ENCODE measurements at places on chromosomes 12 and 14.

DNA sequence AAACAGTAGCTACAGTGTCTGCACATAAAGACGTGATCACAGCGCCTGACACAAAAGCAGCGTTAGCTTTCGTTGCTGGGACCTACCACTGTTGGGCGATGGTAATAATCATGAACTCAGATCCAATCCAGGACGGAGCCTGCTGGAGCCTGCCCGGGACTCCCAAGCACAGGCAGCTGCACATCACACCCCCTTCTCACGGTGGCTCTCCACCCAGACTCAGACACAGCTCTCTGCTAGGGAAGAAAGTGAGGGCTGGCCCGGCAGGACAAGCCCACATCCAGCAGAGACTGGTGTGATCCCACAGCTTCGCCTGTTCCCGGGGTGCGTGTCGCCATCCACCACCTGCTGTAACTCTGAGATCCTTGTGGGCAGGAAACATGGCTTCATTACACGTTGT lies 49.9 kb upstream of the FOXN3 start:
- DNase-seq = peak; percentile 20

GRCh38 chr12:87315-87714 lies 20.7 kb downstream of the IQSEC3 start:
- no peak for DNase-seq

- no peak for DNase-seq
Observed at GRCh38 chr12:21604245-21605101, at the start of gene GYS2. Gene GYS2 (minus strand): TSS chr12:21604847. CDS start chr12:21604592, 255 bp downstream.

DNA sequence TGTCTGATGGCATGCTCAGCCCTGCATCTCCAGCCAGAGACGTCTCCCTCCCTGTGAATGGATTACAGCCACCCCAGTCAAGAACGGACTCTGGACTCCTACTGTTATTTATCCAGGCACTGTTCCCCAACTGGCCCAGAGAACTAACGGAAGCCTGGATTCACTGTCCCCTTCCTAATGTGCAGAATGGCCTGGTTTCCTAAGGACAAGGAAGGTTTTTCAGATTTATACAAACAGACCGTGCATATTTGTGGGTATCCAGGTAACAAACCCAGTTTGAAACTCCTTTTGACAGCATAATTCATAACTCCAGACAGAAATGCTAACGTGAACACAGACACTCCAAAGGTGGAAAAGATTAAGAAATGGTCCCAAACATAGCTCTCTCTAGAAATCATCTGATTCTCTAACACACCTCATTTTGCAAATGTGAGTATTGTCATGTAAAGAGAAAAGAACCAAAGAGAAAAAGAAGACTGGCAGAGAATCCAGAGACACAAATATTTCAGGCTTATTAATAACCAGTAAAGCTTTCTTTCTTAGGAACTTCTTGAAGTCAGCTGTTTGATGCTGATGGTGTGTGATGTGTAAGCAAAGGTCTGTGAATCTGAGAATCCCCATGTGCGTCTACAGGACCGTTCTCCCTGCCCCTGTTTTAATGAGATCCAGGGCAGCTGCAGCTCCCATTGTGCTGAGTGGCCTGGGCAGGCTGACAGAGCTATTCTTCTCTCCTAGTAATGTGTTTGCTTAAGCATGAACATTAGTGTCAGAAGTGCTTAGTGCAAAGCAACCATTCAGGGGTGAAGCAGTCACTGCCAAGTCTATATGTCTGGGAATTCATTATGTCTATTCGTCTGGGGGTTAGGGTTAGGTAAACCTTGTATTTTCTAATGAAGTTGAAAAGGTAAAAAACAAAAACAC lies 86.8 kb upstream of the HIF1A start:
- peak; percentile 48 for DNase-seq

DNA sequence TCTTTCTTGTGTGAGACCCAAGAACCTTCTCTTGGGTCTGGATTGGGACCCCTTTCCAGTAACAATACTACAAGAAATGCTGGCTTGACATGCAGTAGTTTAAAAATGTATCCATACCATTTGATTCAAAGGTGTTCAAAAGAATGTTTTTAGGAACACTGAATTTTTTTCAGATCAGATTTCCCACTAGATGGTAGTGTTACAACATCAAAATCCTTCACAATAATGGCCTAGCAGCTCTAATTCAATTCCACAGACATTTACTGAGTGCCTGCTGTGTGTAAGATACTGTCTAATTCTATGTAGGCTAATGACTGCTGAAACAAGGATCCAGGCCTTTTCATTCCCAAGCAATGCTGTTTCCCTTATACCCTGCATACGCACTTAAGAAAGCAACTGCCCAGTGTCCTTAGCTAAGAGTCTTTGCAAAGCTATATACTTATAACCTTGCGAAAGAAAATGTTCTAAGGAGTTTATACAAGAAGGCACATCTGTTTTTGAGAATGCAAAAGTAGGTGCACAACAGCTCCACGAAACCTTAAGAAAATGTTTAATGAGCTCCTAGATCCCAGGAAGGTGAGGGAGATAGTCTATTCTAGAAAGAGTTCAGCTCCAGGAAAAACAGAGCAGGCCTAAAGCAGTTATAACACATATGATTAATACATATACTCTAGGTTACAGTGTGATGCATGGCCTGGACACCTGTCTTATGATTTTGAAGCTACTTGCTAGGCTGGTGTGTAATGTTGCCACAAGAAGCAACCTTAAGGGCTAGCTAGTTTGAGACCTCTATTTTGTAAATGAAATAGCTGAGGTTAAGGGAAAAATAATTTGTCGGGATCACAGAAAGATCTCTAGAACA lies 50.9 kb upstream of the PKP2 start:
- no peak for DNase-seq

GRCh38 chr14:33914676-33915516 lies 36.0 kb downstream of the EGLN3 start:
- peak; percentile 50 for DNase-seq

DNA sequence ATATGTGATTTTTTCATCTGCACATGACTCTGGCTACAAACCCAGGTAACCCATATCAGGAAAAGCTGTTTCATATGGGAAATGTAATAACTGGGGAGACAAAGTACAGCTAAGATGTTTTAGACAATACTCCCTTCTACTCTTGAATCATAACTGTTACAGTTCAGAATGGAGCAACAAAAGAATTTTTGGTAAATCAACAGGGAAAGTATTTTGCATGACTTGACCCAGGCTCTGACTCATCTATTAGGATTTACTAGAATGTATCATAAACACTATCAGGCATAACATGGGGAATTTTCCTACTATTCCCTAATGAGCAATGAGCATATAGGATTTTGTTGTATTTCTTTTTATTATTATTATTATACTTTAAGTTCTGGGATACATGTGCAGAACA lies 553.0 kb downstream of the SLC16A7 start:
- DNase-seq = peak; percentile 94

GRCh38 chr14:63223596-63223995 lies 19.4 kb downstream of the RHOJ start:
- no peak for DNase-seq

GRCh38 chr14:103593577-103593976 lies 30.8 kb downstream of the COA8 start:
- DNase-seq = no peak

- no peak for DNase-seq
Observed at GRCh38 chr14:82510007-82510406, 976.4 kb upstream of the SEL1L start.

- DNase-seq = peak; percentile 63
Observed at GRCh38 chr12:103868215-103868614, 27.2 kb upstream of the NT5DC3 start.

- no peak for DNase-seq
Observed at GRCh38 chr14:101505236-101505970, 55.9 kb upstream of the DIO3 start.

DNA sequence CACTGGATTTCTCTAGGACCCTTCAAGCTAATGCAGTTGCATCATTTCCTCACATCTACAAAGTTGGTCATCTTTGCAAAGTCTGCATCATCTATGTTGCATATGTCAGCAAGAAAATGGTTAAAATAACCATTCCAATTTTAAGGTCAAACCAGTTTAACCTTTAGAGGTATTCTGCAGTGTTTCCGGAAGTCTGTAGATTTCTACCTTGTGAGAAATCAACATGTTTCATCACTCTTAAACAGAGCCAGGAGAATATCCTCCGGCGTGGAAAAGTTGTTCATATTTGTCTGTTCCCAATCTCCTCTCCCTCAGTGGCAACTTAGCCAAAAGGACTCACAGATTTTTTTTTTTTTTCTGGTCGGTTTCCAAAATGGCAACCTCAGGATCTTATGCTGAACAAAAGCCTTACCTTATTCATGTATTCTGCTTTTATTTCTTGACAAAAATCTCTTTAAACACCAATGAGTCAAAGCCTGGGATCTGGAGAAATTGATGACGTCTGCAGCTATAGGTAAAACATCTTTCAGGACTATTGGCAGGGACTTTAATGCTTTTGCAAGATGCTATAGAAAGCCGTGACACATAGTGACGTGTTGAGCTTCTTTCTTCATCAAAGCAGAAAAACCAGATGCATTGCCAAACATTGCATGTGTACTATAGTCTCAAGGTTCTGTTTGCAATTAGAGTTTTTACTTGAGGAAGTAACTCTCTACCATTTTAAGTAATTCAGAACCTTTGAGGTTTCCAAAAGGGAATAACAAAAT lies 16.0 kb upstream of the CDK17 start:
- peak; percentile 80 for DNase-seq

DNA sequence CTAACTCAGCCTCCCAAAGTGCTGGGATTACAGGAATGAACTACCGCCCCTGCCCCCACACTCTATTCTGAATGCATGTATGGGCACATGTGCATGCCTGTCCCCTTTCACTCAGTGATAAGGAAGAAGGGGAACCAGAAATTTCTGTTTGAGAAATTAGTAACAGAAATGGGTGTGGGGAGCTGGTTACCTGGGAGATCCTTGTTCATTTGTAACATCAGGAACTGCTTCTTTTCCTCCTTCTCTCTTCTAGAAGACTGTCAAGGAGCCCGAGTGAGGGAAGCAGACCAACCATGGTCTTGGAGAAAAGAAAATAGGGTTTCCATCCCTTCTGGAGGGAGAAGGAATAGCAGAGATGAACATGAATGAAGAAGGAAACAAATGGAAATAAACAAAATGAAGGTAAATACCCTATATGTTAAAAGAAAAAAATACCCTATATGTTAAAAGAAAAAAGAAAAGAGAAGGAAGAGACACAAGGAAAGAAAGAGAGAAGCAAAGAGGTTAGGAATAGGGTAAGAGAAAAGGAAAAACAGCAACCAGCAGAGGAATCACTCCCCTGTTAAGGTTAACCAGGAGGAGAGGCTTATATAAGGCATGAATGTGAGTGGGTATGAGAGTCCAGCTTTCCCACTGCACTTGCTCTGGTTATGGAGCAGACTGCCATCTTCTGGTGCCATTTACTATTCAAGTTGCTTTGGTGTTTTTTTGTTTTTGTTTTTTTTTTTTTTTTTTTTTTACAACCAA lies 3.3 kb downstream of the PPP1R3E start:
- DNase-seq = peak; percentile 54

- no peak for DNase-seq
Observed at GRCh38 chr12:42704810-42705401, 115.4 kb upstream of the PRICKLE1 start.

GRCh38 chr12:4153343-4153892 lies 120.1 kb upstream of the CCND2 start:
- no peak for DNase-seq

- peak; percentile 12 for DNase-seq
Observed at GRCh38 chr12:11508699-11509098, 113.3 kb upstream of the PRB2 start.

DNA sequence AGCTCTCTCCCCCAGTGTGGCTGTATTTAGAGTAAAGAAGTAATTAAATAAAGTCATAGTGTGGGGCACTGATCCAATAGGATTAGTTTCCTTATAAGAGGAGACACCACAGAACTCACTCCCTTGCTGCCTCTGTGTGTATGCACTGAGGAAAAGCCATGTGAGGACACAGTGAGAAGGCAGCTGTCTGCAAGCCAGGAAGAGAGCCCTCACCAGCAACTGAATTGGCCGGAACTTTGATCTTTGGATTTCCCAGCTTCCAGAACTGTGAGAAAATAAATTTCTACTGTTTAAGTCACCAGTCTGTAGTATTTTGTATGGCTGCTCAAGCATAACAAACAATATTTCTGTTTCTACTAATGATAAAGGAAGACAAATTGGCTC lies 368.7 kb upstream of the PRICKLE1 start:
- DNase-seq = no peak

DNA sequence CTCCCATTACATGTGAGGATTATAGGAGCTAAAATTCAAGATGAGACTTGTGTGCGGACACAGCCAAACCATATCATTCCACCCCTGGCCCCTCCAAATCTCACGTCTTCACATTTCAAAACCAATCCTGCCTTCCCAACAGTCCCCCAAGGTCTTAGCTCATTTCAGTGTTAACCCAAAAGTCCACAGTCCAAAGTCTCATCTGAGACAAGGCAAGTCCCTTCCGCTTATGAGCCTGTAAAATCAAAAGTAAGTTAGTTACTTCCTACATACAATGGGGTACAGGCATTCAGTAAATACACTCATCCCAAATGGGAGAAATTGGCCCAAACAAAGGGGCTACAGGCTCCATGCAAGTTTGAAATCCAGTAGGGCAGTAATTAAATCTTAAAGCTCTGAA lies 76.1 kb downstream of the CRADD start:
- no peak for DNase-seq

- DNase-seq = no peak
Observed at GRCh38 chr12:84996759-84997158, 39.3 kb downstream of the TSPAN19 start.

DNA sequence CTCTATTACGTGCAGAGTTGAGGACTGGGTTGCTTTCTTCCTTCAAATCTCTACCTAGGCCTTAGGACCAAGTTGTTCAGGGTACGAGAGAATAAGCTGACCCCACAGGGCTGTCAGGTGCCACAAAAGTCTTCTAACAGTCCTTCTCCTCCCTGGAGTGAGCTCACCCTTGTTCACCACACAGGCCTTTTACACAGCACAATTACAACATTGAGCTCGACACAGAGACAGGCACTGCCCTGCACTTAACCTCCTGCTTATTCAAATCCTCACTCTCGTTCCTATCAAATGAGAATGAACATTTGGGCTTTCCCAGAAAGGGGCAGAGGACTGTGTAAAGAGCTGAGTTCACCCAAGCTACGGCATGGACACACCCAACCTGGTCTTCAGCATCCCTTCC lies 2.4 kb downstream of the GALNT6 start:
- no peak for DNase-seq
